ENCODE measurements at places on chromosomes 6 and 20.

DNA sequence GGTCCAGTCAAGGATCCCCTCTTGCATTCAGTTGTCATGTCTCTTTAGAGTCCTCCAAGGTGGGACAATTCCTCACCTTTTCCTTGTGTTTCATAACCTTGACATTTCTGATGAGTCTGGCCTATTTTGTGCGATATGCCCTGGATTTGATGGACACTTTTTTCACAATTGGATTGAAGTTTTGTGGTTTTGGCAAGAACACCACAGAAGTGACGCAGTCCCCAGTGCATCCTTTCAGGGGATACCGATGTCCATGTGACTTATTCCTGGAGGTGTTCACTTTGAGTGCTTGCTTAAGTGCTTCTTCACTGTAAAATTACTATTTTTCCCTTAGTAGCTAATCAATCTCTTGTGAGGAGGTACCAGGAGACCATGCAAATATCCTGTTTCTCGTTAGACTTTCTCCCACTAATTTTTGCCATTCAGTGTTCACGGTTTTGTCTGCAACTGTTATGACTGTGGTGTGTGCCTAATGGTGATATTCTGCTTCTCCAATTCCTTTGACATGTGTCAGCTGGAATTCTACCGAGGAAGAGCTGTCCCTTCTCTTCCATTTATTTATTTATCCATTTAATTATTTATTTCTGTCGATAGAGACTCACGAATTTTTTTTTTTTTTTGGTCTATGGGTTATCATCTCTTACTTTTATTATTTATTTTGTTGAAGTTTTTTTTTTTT is 30.8 kb downstream of the BPIFB4 start:
- DNase-seq: no peak

- DNase-seq: peak; percentile 66
These were observed 49.7 kb upstream of the IL20RA start for GRCh38 chr6:137094411-137095008.

DNA sequence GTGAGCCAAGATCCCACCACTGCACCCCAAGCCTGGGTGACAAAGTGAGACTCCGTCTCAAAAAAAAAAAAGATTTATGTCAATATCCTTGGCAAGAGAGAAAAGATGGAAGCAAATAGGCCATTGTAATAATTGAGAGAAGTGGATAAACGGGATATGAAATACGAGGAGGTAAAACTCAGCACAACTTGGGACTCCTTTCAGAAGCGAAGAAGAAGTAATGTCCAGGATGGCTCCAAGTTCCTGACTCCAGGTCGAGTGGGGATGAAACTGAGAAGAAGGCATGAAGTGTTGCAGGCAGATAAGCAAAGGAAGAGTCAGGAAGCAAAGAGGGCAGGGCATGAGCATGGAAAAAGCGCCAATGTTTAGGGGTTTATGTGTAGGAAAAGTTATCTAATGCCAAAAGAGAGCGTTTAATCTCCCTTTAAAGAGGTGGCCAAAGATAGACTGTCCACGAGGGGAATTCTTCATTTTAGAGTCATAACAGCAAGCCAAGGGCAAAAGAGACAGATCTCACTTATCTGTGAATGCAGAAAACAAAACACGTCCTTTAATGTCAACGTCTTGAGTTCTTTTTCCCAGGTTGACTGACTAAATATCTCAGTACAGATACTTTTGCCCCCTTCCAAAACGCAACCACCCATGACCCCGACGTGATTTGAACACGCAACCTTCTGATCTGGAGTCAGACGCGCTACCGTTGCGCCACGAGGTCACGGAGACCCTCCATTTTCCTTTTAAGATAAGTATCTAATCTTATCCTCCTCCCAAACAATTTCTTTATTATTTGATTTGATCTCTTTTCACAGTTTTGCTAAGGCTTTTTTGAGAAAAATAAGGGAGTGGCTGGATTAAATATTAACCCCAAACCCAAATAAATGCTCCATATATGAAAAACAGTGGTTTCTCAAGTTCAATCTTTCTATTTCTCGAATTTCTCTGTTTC is 46.3 kb upstream of the BTN3A2 start:
- DNase-seq: no peak

DNA sequence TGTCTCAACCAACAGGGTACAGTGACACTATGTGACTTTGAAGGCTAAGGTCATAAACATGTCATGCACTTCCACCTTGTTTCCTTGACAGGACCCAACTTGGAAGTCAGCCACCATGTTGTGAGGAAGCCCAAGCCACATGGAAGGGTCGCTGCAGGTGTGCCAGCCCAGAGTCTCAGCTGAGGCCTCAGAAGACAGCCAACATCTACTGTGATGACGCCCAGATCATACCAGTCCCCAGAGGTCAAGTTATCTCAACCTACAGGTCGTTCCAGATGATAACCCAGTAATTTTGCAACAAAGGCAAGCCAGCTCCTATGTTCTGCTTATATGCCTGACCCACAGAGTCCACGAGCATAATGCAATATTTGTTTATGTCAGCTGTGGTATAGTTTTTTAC is 376.0 kb upstream of the AGPAT4 start:
- DNase-seq: no peak

DNA sequence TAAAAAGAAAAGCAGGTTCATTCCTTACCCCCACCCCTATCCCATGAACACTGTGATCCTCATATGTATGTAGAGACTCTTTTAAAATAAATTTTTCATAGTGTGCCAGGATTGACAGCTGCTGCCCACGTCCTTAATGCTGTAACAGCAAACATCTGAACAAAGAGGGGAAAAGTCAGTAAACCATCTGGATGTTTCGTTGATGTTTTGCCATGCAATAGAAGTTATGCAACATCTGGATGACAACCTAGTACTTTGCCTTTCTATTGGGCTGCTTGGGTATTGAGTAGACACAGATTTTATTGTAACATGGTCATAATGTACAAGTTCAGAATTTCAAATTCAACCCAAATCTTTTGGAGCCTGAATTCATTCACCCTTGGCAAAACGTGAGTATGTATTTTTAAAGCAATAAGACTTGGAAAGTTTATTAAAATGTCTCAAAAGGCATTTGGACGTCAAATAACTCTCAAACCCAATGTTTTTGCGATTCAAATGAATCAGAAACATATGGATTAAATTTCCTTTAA is 500.3 kb downstream of the DHX35 start:
- DNase-seq: no peak

DNA sequence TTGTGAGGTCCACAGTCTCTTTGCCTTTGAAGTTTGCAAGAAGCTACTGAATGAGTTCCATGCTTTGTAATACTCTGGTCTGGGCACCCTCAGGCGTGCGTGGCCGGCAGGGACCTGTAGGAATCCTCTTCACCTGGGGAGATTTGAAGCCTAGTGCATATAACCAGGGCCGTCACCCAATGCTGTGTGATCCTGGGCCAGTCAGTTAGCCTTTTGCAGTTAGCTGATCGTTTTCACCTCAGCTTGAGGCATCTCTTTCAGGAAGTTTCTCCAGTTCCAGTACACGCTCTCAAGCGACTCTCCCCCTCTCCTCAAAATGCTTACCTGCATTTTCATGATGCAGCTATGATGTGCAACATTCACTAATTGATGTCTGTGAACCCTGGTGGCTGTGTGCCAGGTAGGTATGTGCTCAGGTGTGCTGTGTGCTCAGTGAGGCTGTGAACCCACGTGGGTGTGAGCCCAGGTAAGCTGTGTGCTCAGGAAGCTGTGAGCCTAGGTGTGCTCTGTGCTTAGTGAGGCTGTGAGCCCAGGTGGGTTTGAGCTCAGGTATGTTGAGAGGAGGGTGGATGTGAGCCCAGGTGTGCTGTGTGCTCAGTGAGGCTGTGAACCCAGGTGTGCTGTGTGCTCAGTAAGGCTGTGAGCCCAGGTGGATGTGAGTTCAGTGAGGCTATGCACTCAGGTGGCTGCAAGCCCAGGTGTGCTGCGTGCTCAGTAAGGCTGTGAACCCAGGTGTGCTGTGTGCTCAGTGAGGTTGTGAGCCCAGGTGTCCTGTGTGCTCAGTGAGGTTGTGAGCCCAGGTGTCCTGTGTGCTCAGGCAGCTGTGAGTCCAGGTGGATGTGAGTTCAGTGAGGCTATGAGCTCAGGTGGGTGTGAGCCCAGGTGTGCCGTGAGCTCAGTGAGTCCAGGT is 120.4 kb downstream of the PHACTR3 start:
- peak; percentile 36 for DNase-seq

GRCh38 chr20:37245216-37246150 is 16.1 kb downstream of the GHRH start:
- DNase-seq: no peak

- no peak for DNase-seq
These were observed 5.7 kb downstream of the QKI start for GRCh38 chr6:163420289-163420614.

GRCh38 chr20:53365539-53366075 is 228.0 kb downstream of the ZNF217 start:
- no peak for DNase-seq

- DNase-seq: no peak
These were observed 64.6 kb upstream of the BTN3A2 start for GRCh38 chr6:26300359-26300758.

Measured in islet precursor cell (in vitro differentiated cells).